ENCODE measurements at places on chromosomes 4 and X.
A peak's percentile ranks its signal among the peaks of the same experiment; 100 is the strongest.

- peak; percentile 86 for DNase-seq
These were observed 38.6 kb downstream of the MTMR1 start for GRCh38 chrX:150731795-150732194.

GRCh38 chr4:55722132-55722531 is 86.0 kb upstream of the NMU start:
- DNase-seq = no peak

GRCh38 chr4:154593868-154594267 is 3.3 kb upstream of the FGA start:
- no peak for DNase-seq

DNA sequence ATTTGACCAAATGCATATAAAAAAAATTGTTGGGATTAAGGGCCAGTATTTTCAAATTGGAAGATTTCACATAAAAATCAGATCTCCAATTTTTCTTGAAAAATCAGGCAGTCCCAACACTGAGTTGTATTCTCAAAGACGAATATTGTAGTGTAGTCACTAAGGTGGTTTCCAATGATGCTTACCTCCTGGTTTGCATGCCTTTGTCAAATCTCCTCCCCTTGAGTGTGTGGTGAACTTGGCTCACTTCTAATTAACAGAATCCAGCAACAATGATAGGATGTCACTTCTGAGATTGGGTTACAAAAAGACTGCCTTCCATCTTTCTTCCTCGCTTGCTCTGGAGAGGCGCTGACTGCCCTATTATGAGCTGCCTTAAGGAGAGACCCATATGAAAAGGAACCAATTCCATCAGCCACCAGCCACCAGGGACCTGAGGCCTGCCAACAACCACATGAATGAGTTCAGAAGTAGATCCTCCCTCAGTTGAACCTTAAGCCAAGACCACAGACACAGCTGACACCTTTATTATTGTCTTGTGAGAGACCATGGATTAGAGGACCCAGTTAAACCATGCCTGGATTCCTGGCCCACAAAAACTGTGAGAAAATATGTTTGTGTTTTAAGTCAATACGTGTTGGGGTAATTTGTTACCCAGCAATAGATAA is 31.2 kb upstream of the TSPAN5 start:
- DNase-seq = no peak

DNA sequence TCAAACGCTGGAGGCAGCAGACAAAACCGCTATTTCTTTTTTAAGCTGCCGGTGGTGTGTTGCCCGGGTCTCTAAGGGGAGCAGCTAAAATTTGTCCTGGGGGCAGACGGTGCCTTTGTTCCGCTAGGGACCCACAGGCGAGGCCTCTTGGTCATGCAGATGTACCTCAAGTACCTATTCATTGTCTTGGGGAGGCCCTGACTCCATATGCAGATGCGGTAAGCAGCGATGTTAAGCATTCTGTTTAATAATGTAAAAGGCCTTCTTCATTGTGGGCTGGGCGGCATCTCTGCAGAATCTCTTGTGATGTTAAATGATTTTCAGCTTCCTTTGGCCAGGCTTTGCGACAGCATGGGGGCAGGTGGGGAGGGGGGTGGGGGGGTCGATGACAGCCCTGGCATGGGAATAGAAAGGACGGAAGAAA is 98.9 kb upstream of the PJA1 start:
- no peak for DNase-seq

DNA sequence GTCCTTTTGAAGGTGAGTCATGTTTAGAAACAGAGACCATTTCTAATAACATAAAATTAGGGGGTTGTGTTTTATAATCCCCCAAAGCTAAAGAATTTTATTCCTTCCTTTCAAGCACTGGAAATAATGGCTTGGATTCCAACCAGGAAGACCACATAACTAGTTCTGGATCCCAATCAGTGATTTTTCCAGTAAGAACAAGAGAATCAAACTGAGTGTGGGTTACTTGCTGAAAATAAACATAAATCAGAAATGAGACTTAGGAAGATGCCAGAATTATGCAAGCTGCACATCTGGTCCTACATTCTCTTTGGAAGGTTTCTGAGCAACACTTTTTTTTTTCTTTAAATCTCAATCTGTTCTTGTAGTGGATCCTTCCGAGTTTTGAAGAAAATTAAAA is 76.3 kb downstream of the SOWAHB start:
- DNase-seq = peak; percentile 52

DNA sequence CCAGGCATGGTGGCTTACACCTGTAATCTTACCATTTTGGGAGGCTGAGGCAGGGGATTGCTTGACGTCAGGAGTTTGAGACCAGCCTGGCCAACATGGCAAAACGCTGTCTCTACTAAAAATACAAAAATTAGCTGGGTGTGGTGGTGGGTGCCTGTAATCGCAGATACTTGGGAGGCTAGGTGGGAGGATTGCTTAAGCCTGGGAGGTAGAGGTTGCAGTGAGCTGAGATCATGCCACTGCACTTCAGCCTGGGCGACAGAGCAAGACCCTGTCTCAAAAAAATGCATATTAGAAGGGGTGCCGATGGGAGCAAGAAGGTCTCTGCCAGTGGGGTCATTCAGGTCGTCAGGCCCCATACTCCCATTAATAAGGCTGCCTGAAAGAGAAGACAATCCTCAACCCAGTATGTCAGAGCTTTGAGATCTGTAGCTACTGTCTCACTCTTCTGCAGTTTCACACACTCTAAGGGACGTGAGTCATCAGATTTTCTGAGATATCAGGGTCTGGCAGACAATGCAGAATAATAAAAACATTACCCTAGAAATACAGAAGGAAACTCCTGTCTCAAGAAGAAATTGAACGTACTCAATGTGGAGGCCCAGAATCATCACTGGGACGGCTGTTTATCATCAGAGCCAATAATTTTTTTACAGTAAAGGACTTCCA is 176.7 kb upstream of the FAT1 start:
- DNase-seq = peak; percentile 91

- DNase-seq = no peak
These were observed 253.9 kb downstream of the OPHN1 start for GRCh38 chrX:68179355-68179754.

DNA sequence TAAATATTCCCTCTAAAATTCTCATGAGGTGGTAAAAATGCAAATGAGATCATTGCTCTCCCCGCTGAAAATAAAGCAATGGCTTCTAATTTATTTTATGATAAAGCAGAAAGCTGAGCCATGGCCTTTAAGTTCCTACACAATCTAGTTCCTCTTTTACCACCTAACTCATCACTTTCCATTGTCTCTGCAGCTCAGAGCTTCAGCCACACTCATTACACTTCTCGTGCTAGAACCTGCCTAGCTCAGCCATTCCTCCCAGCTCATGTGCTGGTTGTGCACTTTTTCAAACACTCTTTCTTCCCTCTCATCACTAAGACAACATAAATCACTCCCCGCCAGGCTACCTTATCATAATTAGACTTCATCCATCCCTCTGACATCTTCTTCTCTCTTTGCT is 1112.1 kb upstream of the PRKX start:
- DNase-seq = no peak

DNA sequence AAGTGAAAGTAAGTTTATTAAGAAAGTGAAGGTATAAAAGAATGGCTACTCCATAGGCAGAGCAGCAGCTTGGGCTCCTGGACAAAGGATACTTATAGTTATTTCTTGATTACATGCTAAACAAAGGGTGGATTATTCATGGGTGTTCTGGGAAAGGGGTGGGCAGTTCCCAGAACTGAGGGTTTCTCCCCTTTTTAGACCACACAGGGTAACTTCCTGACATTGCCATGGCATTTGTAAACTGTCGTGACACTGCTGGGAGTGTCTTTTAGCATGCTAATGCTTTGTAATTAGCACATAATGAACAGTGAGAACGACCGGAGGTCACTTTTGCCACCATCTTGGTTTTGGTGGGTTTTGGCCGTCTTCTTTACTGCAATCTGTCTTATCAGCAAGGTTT is 557.6 kb downstream of the SPRY1 start:
- no peak for DNase-seq

- no peak for DNase-seq
These were observed 71.3 kb downstream of the POU4F2 start for GRCh38 chr4:146709956-146710355.
